ENCODE measurements at places on chromosomes 6 and 20. TPM values are rescaled to one million over a fixed set of nuclear protein-coding genes. Genes with fewer than 3 reads are reported as not detected.

The PLEKHG1 gene
- 8.5 TPM for total RNA-seq

DNA sequence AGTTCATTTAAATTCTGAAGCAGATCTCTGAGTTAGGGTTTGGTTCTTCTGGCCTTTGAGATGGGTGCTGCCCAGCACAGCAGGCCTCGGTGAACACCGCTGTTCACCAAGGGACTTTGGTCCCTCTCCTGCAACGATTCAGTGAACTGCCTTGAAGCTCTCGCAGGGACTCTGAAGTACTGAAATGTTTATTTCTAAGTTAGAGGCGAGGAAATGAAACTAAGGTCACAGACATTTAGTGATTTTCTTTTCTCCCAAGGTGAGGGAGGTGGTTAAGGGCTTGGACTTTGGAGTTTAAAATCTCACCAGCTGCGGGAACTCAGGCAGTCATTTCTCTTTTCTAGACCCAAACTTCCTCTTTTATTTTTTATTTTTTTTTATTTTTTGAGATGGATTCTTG lies 26.2 kb downstream of the E2F3 start:
- H3K27me3 ChIP-seq = no peaks in the 10 kb centered on the region
- H3K36me3 ChIP-seq = no peaks in the 10 kb centered on the region
- DNase-seq = no peak
- peaks cover 6% of the 10 kb centered on the region for H3K4me1 ChIP-seq
- H3K27ac ChIP-seq = peak overlapping the region; percentile 41

The LIME1 gene
- total RNA-seq = 10.1 TPM

- H3K36me3 ChIP-seq = no peaks in the 10 kb centered on the region
- no peaks in the 10 kb centered on the region for H3K4me1 ChIP-seq
Observed at GRCh38 chr6:149933461-149933860, 8.4 kb upstream of the ULBP2 start.

GRCh38 chr6:143971482-143972205 lies 36.4 kb downstream of the PLAGL1 start:
- no peak overlapping the region for H3K27ac ChIP-seq
- peaks cover 5% of the 10 kb centered on the region for H3K27me3 ChIP-seq
- no peaks in the 10 kb centered on the region for H3K36me3 ChIP-seq
- peaks cover 35% of the 10 kb centered on the region for H3K4me1 ChIP-seq
- no peak for DNase-seq

DNA sequence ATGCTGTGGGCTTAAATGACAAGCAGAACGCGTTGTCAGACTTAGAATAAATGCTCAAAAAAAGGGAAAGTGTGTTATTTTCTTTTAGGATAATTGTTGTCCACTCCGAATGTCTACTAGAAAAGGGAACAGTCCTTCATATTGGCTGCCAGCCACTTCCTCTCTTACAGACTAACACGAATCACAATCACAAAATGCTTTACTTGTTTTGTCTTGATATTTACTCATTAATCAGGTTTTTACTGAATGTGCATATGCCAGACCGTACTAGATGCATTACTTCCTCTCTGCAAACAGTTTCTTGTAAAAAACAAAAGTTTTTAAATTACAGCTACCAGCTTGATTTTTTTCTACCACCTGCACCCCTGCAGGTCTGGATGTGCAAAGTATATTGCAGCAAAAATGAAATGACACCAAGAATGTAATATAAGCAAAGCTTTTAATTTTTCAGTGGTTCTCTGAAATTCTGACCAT lies 821 bp downstream of the DHX35 start:
- H3K27ac ChIP-seq = peak overlapping the region; percentile 96
- H3K4me3 ChIP-seq = peak overlapping the region; percentile 78
- H3K4me1 ChIP-seq = peaks cover 6% of the 10 kb centered on the region

The SAMD5 gene
- 0.04 TPM for total RNA-seq

- no peaks in the 10 kb centered on the region for H3K27me3 ChIP-seq
- H3K4me1 ChIP-seq = peaks cover 16% of the 10 kb centered on the region
Observed at GRCh38 chr6:36963451-36964290, 9.1 kb downstream of the PI16 start.

DNA sequence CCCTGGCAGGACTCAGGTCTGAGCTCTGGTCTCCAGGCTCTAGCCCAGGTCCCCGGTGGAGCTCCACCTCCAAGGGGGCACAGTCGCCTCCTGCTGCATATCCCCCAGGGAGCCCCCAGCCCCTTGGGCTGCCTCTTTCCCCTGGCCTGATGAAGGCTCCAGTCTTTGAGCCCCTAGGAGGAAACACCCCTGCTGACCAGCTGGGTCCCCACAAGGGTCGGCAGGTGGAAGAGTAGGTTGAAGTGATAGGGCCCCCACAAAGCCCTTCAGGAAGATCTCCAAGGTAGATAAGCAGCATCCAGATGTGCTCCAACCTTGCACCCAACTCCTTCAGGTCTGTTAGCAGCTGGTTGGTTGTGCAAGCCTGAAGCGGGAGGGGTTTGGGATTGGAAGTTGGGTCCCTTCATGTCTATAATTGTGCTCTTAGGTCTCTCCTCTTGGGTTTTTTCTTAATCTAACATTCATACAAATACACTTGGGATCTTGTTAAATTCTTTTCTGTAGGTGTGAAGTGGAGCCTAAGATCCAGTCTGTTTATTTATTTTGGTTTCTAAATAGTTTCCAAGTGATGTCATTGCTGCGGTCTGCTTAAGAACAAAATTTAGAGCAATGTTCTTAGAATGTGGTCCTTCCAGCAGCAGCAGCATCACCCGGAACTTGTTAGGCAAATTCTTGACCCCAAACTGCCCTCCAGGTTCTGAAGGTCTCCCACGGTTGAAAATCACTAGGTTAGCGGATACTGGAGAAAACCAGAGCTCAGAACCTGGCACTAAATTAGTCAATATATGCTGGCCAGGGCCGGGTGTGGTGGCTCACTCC lies 5.1 kb downstream of the UBE2C start:
- H3K36me3 ChIP-seq = no peaks in the 10 kb centered on the region
- no peak for DNase-seq
- no peaks in the 10 kb centered on the region for H3K4me1 ChIP-seq
- no peak overlapping the region for H3K4me3 ChIP-seq
- H3K27me3 ChIP-seq = no peaks in the 10 kb centered on the region
- H3K27ac ChIP-seq = peak overlapping the region; percentile 25

The EEF1A2 gene
- total RNA-seq = 1,067 TPM

DNA sequence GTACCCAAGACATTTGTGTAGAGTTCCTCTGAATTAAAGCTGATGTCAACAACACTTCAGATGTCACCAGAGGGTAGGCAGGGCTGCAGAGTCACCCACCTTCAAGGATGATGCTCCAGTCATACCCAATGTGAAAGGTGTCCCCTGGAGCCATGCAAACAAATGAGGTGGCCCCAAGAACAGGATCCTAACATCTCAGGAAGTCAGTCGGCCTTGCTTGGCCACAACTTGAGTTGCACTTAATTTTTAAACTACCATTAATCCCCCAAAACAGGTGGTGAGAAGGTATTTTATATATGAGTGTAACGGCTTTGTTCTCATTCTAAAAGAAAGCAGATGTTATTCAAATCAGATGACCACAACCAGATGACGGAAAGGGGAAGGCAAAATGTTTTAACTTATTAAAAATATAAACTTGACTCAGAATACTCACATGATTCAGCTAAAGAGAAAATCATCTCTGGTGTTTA lies 21.1 kb upstream of the SERPINB1 start:
- DNase-seq = no peak
- H3K27ac ChIP-seq = no peak overlapping the region
- H3K27me3 ChIP-seq = peaks cover 3% of the 10 kb centered on the region
- H3K36me3 ChIP-seq = no peaks in the 10 kb centered on the region
- no peak overlapping the region for H3K4me3 ChIP-seq

DNA sequence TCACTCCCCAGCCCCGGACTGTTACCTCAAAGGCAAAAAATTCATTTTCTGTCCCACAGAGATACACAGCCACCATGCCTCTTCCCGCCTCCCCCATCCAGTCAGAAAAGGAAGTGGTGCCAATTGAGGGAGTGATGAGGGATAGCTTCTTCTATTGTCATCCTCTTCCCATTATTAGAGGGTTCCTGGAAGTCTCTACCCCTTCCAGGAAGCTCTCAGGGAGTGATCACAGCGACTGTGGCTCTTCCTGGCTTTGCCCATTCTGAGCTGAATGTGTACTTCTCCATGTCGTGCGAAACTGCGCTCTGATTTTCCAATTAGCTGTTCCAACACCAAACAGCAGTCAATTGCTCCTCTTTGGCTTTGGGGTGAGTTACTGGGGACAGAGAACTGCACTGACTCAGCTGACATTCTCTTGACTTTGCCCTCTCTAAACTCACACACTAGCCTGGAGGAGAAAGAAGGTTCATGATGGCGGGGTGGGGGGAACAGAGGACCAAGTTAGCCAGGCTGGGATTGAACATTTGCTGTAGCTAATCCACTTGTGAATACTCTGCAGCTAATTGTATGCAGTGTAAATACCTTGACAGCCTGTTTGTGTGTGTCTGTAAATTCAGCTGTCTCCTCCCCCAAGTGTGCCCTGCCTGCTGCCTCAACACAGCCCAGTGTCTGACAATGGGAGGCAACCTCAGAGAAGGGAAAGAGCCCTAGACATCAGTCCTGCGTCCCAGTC lies 2.4 kb upstream of the MDGA1 start:
- DNase-seq = no peak
- H3K4me1 ChIP-seq = peaks cover 12% of the 10 kb centered on the region
- H3K27ac ChIP-seq = no peak overlapping the region
- no peaks in the 10 kb centered on the region for H3K36me3 ChIP-seq
- H3K4me3 ChIP-seq = no peak overlapping the region

DNA sequence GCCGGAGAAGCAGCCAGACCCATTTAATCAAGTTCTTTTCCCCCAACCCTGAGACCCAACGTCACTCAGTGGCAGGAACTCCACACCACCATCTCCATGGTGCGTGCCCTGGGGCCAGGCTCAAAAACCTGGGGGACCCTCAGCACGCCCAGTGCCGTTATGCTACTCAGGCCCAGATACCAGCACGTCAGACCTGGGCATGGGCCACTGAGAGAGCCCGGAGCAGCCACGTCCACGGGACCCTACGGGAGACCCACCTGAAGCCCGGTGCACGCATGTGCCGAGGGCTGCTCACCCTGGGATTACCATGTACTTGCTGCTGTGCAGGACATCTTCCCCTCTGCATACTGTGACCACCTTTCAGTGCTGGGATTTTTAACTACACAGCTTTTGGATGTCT lies 13.8 kb downstream of the SLC2A4RG start:
- no peak for DNase-seq
- peaks cover 5% of the 10 kb centered on the region for H3K36me3 ChIP-seq
- peak overlapping the region; percentile 69 for H3K27ac ChIP-seq
- peaks cover 4% of the 10 kb centered on the region for H3K4me1 ChIP-seq

DNA sequence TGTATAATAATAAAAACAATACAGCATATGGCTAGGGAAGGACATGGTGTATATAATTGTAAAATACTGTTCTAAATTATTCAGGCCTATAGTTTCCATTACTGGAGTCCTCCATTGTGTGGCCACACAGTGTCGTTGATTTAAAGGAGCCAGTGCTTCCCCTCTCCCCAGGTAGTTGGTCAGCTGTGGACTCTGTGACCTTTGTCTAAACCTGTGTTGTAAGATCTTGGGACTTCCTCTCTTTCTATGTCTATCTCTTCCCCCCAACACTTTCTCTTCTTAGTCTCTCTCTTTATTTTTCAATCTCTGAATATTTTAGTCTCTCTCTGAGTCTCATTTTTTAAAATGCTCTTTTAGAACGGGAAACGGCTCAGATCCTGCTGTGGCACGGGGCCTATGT lies 35.6 kb downstream of the BRPF3 start:
- H3K36me3 ChIP-seq = peaks cover 31% of the 10 kb centered on the region
- no peaks in the 10 kb centered on the region for H3K27me3 ChIP-seq
- DNase-seq = no peak
- H3K27ac ChIP-seq = no peak overlapping the region

GRCh38 chr6:45724511-45724910 lies 291.1 kb downstream of the CLIC5 start:
- H3K36me3 ChIP-seq = no peaks in the 10 kb centered on the region
- DNase-seq = no peak
- no peaks in the 10 kb centered on the region for H3K4me1 ChIP-seq

- DNase-seq = no peak
- H3K4me1 ChIP-seq = peaks cover 26% of the 10 kb centered on the region
- H3K27me3 ChIP-seq = no peaks in the 10 kb centered on the region
- H3K36me3 ChIP-seq = no peaks in the 10 kb centered on the region
- no peak overlapping the region for H3K4me3 ChIP-seq
Observed at GRCh38 chr20:64222291-64222735, 33.2 kb upstream of the PCMTD2 start.

The HRH3 gene
- not detected for total RNA-seq

- no peaks in the 10 kb centered on the region for H3K27me3 ChIP-seq
- peak overlapping the region; percentile 74 for H3K27ac ChIP-seq
- no peak for DNase-seq
Observed at GRCh38 chr6:5004373-5005037, 668 bp upstream of the RPP40 start.

DNA sequence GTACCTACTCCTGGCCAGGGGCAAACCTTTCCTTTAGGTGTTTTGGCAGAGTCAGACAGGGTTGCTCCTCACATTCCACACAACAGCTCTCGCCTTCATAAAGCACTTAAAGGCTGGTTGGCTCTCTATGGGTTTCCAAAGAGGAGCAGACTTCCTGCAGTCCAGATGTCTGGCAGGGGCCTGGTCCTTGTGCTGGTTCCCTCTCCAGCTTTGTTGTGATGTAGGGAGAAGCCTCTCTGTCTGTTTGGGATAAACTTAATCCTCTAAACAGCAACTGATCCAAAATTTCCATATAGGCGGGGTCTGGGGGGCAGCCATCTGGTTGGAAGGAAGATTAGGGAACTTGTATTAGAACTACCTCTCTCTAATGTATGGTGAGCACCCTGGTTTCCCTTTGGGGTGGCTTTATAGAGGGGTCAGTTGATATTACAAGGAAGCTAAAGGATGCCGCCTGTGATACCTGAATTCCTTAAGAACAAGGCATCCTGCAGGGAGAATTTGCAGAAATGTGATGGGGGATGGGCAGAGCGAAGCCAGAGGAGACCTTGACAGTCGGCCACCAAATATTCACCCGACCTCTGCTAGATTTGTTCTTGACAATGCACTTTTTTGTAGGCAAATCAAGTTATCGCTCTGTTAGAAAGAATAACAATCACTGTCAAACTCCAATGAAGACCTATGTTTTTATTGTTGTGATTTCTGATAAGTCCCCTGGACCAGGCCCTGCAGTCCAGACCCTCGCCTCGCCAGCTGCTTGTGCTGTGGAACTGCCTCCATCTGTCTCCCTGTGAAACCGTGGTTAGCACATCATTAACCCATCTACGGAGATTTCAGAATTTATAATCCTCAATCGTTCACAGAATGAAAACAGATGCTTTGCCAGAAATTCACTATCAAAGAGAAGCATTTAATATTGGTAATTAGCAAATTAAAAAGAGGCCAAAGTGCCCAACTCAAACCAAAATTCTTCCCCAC lies 94.0 kb upstream of the RALGAPA2 start:
- no peaks in the 10 kb centered on the region for H3K4me1 ChIP-seq
- DNase-seq = no peak
- H3K27ac ChIP-seq = no peak overlapping the region
- H3K4me3 ChIP-seq = no peak overlapping the region
- no peaks in the 10 kb centered on the region for H3K36me3 ChIP-seq
- no peaks in the 10 kb centered on the region for H3K27me3 ChIP-seq
